ENCODE measurements at places on chromosomes 11 and 22. TPM values are rescaled to one million over a fixed set of nuclear protein-coding genes. Genes with fewer than 3 reads are reported as not detected.

- DNase-seq, result no peak
Observed at GRCh38 chr11:12835286-12835685, 161.1 kb downstream of the TEAD1 start.

DNA sequence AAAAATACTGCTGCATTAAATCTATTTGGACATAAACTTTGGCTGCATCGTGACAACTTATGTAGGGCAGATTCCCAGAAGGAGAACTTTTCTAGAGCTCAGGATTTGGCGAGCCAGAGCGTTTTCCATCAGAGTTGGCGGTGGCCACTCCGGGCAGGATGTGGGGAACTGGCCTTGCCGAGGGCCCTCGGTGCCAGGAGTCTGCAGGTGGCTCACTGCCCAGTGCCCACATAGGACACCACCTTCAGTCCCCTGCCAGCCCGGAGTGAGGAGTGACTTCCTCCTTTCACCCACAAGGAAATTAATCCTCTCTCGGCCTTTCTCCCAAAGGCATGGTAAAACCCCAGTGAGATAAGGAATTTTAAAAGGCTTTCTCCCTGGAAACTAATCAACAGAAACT lies 1.6 kb upstream of the LGALS2 start:
- DNase-seq, result no peak

- DNase-seq, result no peak
Observed at GRCh38 chr11:25927411-25927953, 404.4 kb upstream of the ANO3 start.

Gene C11orf86
- total RNA-seq, result not detected

Gene INPP5J
- total RNA-seq, result 2.8 TPM

Gene MEI1
- 0.38 TPM for total RNA-seq

Gene PGA5
- 1.2 TPM for total RNA-seq

Gene TIGD3
- total RNA-seq, result 0.44 TPM

Gene C11orf24
- 9.4 TPM for total RNA-seq

Gene BTG4
- total RNA-seq, result not detected

DNA sequence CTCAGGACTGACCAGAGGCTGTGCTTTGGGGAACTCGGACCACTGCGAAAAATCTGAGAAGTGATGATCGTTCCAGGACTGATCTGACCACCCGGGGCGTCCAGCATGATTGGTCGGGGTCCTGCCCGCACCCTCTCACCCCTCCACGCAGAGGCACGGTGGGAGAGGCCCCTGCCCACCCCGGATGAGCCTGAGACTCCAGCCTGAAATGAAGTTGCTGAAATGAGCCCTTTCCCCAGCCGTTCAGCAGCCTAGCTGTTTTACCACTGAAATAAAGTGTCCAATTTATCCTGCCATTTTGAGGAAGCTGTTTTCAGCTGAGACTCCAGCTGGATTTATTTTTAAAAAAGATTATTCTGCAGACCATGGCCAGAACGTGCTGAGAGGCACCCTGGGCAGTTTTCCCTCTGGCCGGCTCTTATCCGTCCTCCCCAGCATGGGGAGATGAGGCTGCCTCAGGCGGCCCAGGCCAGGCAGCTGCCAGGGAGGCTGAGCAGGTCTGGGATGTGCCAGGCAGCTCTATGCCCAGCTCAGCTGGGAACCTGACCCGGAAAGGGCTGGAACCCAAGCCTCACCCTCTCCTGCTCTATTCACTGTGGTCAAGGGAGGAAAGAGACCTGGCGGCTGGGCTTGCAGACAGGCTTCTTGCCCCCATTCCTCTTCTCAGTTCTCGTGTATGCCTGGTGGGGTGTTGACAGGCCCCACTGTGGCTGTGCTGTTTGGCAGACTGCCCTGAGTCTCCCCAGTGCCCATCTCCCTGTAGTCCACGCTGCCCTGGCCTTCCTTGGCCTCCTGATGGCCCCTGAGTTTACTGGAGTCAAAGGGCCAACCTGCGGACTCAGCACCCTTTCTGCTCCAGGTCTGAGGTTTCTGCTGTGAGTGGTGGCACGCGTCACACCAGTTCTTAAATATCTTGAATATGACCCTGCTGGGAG lies 161.0 kb upstream of the B3GAT1 start:
- no peak for DNase-seq

- no peak for DNase-seq
Observed at GRCh38 chr22:30104501-30105156, 24.4 kb downstream of the HORMAD2 start.

- DNase-seq, result no peak
Observed at GRCh38 chr11:125271483-125272091, 107.0 kb downstream of the PKNOX2 start.

Gene CARNS1
- not detected for total RNA-seq

- no peak for DNase-seq
Observed at GRCh38 chr11:36487619-36488018, 22.5 kb downstream of the TRAF6 start.

Gene CDCA5
- total RNA-seq, result 14.8 TPM

GRCh38 chr11:102495161-102496042 lies 35.1 kb downstream of the MMP7 start:
- DNase-seq, result peak; percentile 49

GRCh38 chr11:117020869-117021564 lies 77.2 kb downstream of the SIK3 start:
- no peak for DNase-seq

DNA sequence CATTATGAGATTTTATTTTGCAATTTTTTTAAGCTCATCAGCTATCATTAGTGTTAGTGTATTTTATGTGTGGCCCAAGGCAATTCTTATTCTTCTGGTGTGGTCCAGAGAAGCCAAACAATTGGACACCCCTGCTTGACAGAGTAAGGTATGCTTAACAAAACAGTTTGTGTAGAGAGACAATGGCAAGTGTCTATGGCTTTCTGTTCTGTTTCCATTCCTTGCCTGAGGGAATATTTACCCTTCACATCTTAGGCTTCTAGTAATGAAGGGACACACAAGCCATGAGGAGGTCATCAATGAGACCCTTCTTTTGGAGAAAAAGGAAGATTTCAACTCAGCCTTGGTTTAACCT lies 1278.4 kb upstream of the TENM4 start:
- no peak for DNase-seq

Gene NLRP14
- 0.13 TPM for total RNA-seq

GRCh38 chr22:27706489-27706888 lies 95.1 kb downstream of the MN1 start:
- DNase-seq, result no peak

Gene KRTAP5-6
- total RNA-seq, result not detected

Gene KRTAP5-2
- not detected for total RNA-seq

Gene OR51S1
- total RNA-seq, result not detected

DNA sequence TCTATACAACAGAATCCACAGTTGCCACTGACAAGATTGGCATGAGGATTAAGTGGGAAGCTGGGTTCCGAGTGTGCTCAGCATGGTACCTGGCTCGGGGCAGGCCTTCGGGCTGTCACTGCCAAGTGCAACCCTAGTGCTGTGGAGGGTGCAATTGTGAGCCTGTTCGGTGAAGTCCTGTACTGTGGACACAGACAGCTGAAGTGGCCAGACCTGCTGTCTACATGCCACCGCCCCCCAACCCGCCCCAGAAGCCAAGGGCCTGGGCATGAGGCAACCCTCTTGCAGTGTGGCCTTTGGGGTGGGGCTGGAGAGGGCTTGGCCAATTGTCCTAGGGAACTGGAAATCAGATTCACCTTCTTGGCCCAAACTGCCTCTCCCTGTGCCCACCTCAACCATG lies 15.6 kb upstream of the SHISAL1 start:
- no peak for DNase-seq

Gene KCNJ1
- total RNA-seq, result not detected

- no peak for DNase-seq
Observed at GRCh38 chr22:27906241-27906640, 12.8 kb downstream of the PITPNB start.

- peak; percentile 2 for DNase-seq
Observed at GRCh38 chr22:49307870-49308269, 519.8 kb downstream of the BRD1 start.
